Activated naive CD8-positive, alpha-beta T cell treated with anti-CD3 and anti-CD28 coated beads, Interleukin-2, amount 50 U/mL, for 16 hours (primary cell): ENCODE measurements at places on chromosomes 12 and 14.

DNA sequence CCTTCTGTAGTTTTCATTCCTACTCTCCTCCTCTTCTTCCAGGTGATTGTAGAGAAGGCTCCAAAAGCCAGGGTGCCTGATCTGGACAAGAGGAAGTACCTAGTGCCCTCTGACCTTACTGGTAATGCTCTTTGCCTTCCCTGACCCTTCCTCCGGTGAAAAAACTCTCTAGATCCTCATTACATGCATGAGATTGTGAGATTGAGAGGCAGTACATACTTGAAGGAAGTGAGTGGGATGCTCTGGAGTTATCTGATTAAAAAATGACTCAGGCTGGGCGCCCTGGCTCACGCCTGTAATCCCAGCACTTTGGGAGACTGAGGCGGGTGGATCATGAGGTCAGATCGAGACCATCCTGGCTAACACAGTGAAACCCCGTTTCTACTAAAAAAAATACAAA lies 5.3 kb downstream of the GABARAPL1 start:
- DNase-seq: no peak

GRCh38 chr14:59427653-59428580 lies 37.3 kb downstream of the GPR135 start:
- no peak for DNase-seq

- DNase-seq: no peak
These were observed 17.2 kb downstream of the DPF3 start for GRCh38 chr14:72876710-72877063.

GRCh38 chr12:33942172-33942571 lies 80.1 kb upstream of the ALG10 start:
- DNase-seq: no peak

GRCh38 chr12:29863665-29864064 lies 79.9 kb upstream of the TMTC1 start:
- DNase-seq: no peak

DNA sequence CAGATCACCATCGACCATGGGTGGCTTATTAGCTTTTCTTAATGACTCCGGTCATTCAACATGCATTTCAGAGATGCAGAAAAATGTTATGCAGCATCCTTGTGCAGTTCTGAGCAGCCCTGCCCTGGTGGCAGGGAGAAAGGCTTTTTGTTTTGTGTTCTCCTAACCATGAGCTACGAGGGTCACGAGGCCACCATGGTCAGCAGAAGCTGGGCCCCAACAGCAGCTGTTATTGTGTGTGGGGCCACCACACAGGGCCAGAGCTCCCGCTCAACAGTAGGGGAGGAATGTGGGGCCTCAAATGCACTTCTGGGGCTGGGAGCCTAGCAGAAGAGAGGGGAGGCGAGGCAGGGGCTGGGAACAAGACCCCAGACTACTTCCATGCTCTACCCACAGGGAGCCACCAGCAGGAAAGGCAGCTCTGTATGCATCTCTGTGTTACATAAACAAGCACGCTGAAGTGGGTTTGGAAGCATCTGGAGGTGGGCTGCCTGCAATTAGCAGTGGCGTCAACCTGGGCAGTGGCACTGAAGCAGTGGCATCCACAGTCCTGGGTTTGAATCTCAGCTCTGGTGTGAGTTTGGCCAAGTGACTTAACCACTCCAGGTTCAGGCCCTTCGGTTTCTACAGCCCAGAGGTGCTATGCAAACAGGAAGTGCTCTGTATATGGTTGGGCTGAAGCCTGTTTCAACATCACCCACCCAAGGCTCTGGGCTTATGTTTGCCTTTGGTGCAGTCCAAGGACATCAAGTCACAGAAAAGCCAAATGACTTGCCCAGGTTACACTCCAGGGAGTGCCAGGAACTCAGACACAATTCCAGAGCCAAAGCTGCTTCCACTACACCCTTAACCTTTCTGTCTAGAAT lies 16.3 kb downstream of the GLTP start:
- no peak for DNase-seq

DNA sequence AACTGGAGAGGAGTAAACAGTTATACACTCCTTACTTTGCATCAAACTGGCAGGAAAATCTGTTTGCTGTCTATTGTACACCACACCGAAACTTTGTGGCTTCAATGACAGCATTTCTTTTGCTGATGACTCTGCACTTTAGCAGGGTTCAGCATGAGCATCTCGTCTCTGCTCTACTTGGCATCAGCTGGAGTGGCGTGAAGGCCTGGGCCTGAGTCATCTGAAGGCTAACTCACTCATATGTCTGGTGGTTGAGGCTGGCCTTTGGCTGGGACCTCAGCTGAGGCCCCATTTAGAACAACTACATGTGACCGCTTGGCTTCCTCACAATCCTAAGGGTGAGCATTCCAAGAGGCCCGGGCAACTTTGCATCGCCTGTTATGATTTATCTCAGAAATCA lies 28.7 kb upstream of the REP15 start:
- DNase-seq: no peak

- no peak for DNase-seq
These were observed 379.3 kb downstream of the NAV3 start for GRCh38 chr12:78209846-78210505.

- DNase-seq: no peak
These were observed 71.2 kb downstream of the VCPKMT start for GRCh38 chr14:50045039-50045711.

GRCh38 chr12:34603382-34604035 lies 581.2 kb downstream of the ALG10 start:
- no peak for DNase-seq

GRCh38 chr14:104081951-104082464 lies 3.5 kb upstream of the ASPG start:
- DNase-seq: no peak

GRCh38 chr14:101371799-101372793 lies 189.2 kb upstream of the DIO3 start:
- DNase-seq: no peak

GRCh38 chr14:67704484-67705089 lies 2.9 kb downstream of the RDH12 start:
- DNase-seq: no peak

- DNase-seq: no peak
These were observed 321.0 kb upstream of the RTL1 start for GRCh38 chr14:101224356-101225156.

- DNase-seq: no peak
These were observed 257.1 kb downstream of the PHLDA1 start for GRCh38 chr12:75774261-75775052.

DNA sequence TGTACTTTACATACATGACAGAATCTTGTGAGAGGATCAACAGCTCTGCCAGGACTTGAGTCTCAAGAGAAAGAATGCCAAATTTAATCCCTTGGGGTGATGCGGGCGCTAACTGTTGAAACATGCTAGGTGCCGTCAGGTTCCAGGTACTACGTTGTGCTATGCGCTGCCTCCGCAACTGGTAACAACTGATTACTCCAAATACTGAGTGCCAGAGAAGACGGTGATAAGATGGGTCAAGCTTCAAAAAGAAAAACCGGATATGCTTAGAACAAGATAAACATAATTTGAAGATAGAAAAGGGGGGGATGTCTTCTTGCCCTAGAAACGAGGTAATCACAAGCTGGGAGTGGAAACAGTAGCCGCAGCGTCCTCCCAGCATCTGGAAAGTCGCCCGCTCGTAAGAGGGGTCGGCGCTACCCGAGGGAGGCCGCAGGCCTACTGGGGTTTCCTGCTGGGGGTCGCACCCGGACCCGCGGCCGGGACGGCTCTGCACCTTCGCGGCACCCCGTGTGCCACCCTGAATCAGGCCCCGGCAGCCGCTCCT lies 678 bp downstream of the ZBTB25 start:
- no peak for DNase-seq

GRCh38 chr12:51838036-51838435 lies 10.5 kb downstream of the FIGNL2 start:
- DNase-seq: no peak

DNA sequence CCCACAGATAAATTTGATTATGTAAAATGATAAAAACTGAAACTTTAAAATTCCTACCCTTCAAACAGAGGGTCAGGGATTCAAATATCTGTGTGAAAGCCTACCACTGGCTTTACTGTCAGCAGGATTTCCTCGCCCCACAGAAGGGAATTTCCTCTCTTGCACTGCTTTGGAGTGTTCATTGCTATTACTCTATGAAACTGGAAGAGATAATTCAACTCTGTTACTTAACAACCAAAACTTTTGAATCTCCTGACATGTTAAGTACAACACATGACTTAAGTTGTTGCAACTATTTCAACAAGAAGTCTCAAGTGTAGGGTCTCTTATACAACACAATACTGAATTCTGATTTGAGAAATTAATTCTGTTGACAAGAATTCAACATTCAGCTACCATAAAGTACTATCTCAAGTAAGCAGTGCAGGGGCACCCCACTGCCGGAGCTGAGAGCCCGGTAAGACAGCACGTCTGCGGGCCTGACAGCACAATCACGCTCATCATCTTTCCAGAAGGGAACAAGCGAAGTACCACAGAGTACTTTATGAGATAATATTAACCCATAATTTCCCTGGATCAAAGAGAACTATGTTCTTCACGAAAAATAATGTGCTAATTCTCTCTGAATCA lies 22.9 kb downstream of the DICER1 start:
- DNase-seq: no peak

DNA sequence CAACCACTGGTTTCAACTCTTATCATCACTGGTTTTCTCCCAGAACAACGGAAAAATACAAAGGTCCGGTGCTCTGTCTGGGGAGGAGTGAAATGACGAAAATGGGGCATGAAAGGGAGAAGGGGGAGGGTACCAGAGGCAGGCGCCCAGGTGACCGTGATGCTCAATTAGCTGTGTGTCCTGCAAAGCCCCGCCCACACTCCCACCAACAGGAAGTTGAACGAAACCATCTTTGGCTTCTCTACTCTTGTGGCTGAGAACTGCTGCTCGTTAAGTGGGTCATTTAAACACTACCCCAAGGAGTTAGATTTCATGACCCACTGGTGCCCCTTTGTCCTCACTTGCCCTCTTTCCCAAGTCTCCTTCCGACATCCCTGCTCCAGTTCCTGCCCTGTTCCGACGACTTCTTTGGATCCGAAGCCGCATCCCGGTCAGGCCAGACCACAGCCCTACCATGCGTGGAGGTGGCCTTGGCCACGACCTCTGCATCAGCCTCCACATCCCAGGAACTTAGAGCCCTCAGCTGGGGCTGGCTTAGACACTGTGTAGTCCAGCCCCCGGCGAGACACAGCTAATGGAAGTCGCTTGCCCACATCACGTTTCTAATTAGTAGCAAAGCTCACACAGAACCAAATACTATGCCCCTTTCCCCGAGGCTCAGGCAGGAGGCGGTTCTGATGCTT lies 11.4 kb upstream of the LRTM2 start:
- no peak for DNase-seq

DNA sequence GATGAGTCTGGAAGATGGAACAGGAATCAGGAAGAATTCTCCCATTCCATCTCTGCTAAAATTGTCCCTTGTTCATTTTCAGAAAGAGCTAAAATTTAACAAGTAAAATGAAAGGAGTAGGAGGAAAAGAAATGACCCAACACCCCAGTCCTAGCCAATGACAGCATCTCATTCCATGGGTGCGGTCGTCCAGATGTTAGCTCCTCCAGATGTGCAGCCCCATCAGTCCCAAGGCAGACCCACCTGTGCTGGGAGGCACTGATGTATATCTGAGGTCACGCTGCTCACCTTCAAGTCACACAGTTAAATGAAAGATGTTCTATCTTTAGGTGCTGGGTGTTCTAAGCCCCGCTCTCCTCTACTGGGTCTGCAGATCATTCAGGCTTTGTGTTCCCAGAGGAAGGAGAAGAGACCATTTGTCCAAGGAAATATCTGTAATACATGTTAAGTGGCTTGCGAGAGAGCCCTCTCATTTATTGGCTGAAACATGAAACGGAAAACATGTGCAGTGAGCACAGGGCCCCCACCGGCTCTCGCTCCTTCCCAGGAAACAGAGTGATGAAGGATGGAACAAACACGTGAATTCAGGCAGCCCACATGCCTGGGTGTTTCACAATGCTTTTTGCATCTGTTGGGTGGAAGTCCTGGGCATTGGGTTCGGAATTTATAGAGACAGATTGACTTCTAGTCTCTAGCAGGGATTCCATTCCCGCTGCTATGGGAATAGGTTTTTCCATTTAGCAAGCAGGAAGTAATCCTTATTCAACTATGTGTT lies 294.6 kb downstream of the NUAK1 start:
- DNase-seq: no peak

DNA sequence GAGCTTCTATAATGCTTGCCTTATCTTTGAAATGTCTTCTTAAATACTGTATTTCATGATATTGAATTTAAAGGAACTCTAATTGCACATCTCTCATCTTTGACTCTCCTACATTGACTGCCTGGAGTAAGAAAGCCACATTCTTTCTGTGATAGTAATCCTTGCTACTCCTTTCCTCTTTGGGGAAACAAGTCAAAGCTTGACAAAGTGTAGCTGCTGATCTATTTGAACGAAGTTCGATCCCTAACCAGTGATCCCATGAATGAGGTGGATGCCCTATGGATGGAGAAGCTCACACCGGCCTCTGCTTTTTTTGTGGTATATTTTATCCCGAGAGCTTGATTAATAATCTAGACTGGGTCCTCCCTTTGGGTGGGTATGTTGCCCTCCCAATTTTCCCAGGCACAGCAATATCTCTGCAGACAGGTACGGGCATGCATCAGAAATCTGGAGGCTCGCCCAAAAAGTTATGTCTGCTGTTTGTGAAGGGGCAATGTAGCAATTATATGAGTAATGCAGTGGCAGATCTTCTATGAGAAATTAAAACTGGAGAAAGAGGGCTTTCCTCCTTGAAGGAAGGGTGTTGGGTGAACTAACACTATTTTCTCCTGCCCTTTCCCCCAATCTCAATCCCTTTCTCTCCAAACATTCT lies 163.0 kb upstream of the FRMD6 start:
- no peak for DNase-seq

- no peak for DNase-seq
These were observed 316.4 kb downstream of the ZFP36L1 start for GRCh38 chr14:68476212-68477109.

GRCh38 chr12:12048714-12049113 lies 22.0 kb upstream of the BCL2L14 start:
- DNase-seq: no peak

- DNase-seq: no peak
These were observed 10.3 kb downstream of the CCDC175 start for GRCh38 chr14:59566296-59566695.

- no peak for DNase-seq
These were observed at the start of gene GALNT8 for GRCh38 chr12:4719821-4720636. TSS of gene GALNT8 (plus strand) at chr12:4720400. CDS start at chr12:4720678, 278 bp downstream.
